IPS DF 19.7 (cell line): ENCODE measurements at places on chromosomes 4 and X.

GRCh38 chr4:152956650-152957436, 20.7 kb downstream of the FHDC1 start:
- no peak for DNase-seq

DNA sequence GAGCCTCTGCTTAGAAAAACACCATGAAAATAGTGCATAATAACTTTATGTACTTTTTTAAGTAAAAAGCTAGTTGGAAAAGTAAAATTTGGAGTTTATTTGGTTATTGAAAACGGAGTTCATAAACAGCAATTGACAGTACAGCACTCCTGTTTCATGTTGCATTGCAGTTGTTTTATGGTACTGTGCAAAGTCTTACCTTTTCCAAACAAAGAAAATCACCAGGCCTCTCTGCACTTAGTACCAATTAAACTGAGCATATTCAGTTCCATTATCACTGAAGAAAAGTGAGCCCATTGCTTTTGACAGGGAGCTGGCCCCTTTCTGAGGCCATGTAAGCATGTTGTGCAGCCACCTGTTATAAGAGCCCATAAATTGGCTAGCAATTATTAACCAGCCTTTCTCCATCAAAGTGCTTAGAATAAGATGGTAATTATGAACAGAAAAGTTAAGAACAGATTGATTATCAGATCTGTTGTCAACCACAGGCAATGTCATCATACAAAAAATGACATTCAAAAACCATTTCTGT, 376.6 kb upstream of the EMCN start:
- DNase-seq = no peak

DNA sequence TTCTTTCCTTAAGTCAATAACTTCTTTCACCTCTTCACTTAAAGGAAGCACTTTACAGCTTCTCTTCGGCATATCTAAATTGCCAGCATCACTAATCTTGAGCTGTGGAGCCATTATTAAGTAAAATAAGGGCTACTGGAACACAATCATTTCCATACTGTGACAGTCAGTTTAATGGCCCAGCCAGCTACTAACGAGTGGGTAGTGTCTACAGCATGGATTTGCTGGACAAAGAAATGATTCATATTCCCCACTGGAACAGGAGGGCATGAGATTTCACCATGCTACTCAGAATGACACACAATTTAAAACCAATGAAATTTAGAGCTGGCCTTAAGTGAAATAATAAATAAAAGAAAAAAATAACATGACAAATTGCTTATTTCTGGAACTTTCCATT, 72.1 kb downstream of the DDIT4L start:
- no peak for DNase-seq

DNA sequence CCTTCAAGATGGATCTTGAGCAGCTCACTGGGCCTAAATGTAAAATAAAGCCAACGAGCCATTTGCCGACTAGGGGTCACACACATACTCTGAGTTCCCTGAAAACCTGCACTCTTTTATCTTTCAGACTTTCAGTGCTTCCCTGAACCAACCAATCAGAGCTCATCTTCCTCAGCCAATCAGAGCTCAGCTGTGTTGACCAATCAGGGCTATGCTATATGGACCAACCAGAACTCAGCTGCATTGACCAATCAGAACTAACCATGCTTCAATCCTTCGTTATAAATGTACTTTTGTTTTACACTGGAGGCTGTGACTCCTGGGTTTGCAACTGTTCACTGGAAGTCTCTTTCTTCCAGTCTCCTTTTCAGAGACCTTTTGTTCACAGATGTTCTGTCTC, 19.3 kb downstream of the SLC25A53 start:
- DNase-seq = no peak

GRCh38 chr4:113077575-113077974, 28.1 kb downstream of the ANK2 start:
- no peak for DNase-seq

- no peak for DNase-seq
Measured at GRCh38 chr4:155578219-155578618, 88.4 kb upstream of the GUCY1A1 start.

GRCh38 chr4:126807132-126807531, 825.6 kb upstream of the INTU start:
- DNase-seq = no peak

DNA sequence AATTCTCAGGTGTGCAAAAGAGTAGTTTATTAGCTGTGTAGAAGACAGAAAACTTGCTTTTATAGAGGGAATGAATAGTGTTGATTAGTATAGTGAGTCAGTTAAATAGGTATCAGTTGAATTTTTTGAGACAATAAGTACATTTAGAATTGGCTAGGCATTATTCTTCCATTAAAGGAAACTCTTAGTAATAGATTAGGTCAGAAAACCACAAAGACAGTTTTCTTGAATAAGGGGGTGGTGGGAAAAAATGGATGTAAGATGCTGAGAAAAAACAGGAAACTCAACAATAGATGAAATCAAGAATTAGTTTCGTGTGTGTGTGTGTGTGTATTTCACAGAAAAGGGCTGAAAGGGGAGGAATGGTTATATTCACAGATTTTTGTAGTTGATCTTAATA, 16.8 kb downstream of the CD38 start:
- DNase-seq = no peak

- DNase-seq = no peak
Measured at GRCh38 chr4:76657443-76657842, 222.4 kb downstream of the SHROOM3 start.

DNA sequence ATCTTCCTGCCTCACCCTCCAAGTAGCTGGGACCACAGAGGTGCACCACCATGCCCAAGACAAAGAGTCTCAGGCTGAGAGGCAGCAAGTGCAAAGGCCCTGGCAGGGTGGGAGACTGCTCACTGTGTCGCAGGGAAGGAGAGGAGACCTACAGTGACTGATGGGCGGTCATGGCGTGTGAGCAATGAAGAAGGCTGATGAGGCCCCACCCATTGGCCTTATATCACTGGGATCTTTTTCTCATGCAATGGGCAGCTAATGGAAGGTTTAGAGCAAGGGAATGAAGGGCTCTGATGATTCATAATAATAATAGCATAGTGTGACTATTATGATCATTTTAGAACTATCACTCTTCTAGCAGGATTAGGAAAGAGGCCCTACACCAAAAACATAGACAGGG, 20.9 kb downstream of the FAM9C start:
- DNase-seq = no peak

- DNase-seq = no peak
Measured at GRCh38 chrX:133151336-133151735, 54.4 kb upstream of the USP26 start.

GRCh38 chrX:31356275-31357212, 284.7 kb upstream of the FTHL17 start:
- no peak for DNase-seq
